ENCODE measurements at places on chromosomes 4 and X.
A peak's percentile ranks its signal among the peaks of the same experiment; 100 is the strongest.

DNA sequence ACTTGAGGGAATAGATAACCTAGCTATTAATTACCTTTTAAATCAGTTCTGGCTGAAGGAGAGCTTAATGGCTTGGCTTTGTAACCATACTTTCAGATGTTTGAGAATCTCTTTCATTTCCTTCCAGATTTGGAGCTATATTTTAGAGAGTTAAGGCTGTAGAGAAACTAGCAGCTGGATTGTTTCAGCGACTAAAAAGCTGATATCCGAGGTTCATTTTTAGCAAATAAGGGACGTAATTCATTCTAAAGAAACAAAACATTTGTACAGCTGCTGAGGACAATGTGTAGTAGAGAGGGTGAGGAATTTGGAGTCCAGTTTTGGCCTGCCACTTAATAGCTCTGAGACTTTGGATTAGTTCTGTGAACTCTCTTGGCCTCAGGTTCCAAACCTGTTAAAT, 12.2 kb downstream of the OSTC start:
- no peak for DNase-seq

GRCh38 chrX:119677654-119677981, 15.3 kb downstream of the SEPTIN6 start:
- no peak for DNase-seq

DNA sequence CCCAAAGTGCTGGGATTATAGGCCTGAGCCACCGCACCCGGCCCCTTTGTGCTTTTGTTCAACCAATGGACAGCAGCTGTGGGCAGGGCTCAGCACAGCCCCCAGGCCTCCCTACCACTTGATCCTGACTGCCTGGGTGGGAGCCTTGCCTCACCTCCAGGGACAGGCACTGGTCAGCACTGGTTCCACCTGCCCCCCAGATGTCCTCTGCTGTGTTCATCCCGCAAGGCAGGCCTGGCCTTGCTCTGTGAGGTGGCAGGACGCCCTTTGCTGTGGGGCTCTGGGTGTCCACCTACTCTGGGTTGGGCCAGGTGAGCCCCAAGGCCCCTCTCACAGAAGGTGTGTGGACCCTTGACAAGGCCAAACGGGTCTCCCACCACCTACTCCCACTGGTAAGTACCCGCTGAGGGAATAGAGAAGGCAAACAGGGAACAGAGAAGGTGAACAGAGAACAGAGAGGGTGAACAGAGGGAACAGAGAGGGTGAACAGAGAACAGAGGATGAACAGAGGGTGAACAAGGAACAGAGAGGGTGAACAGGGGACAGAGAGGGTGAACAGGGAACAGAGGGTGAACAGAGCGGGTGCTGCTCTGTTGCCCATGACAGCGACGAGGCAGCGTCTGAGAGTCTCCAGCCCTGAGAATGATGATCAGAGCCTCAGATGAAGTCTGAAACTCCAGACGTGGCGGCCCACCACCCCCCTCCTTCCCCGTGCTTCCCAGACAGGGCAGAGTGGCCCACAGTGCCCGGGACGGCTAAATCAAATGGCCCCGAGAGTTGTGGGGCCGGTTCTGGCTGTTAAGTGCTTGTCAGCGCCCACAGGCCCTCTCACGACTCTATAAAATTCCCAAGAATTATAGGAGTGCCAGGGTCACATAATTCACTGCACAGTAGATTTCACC, 55.0 kb upstream of the NKX1-1 start:
- DNase-seq = no peak

DNA sequence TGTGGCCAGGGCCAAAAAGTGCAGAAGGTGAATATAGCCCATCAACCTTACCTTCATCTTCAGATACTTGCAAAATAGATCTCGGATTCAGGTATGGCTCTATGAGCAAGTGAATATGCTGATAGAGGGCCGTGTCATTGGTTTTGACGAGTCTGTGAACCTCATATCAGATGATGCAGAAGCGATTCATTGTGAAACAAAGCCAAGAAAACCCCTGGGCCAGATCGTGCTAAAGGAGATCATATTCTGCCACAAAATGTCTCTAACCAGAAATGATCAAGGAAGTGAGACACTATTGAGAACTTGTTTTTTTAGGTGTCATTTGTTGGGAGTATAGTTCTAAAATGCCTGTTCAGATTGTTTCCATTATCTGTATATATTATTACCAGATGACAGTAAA, 48.3 kb downstream of the PDK3 start:
- no peak for DNase-seq

DNA sequence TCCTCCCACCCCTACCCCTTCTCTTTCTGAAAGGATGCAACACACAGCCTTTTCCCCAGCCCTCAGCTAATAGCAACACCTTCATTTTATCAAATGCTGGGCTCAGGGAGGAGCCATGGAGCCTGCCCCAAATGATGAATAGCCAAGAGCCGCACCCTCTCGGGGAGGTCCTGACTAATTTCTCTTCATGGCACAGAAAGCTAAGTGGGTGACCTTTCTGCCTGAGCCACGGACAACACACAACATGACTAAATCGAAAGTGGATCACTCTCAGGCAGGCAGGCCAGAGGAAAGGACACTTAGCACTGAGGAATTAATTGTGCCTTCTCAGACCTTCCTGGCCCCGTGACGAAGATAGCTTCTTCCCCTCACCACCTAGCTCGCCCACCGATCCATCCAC, 165.1 kb upstream of the RAI2 start:
- DNase-seq = no peak

- DNase-seq = no peak
Measured at GRCh38 chr4:169660929-169661328, 40.6 kb downstream of the CLCN3 start.

DNA sequence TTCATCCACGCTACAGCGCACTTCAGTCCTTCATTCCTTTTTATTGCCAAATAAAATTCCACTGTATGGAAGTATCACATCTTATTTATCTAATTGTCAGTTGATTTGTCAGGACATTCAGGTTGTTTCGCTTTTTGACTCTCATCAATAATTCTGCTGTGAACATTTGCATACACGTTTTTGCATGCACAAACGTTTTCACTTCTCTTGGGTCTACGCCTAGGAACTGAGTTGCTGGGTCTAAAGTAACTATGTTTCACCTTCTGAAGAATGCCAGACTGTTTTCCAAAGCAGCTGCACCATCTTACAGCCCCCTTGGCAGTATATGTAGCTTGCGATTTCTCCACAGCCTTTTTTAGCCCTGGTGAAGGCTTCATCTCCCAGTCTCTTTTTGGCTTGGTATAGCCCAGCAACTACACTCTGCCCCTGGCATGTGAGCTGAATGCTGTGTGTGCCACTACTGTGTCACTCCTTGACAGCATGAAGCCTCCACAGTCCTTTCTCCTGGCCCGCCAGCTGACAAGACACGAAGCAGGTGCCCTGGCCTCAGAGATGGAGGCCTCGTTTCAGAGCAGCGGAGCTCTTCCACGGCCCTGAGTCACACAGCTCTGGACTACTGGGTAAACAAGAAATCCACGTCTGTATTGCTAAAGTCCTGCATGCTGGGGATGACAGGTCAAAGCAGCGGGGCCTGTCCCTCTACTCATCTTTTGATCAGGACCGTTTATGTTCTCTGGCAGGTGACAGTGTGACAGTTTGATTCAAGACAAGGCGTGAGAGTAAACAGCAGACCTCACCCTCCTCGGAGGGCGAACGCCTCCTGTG, 75.5 kb downstream of the NSUN7 start:
- no peak for DNase-seq

DNA sequence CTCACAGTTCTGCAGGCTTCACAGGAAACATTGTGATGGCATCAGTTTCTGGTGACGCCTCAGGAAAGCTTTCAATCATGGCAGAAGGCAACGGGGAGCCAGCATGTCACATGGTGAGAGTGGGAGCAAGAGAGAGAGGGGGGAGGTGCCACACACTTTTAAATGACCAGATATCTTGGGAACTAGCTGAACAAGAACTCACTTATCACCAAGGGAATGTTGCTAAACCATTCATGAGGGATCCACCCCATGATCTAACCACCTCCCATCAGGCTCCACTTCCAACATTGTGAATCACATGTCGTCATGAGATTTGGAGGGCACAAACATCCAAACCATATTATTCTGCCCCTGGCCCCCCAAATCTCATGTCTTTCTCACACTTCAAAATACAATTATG, 43.3 kb upstream of the GPR173 start:
- no peak for DNase-seq

- DNase-seq = no peak
Measured at GRCh38 chr4:56772134-56772533, 49.4 kb downstream of the SPINK2 start.

DNA sequence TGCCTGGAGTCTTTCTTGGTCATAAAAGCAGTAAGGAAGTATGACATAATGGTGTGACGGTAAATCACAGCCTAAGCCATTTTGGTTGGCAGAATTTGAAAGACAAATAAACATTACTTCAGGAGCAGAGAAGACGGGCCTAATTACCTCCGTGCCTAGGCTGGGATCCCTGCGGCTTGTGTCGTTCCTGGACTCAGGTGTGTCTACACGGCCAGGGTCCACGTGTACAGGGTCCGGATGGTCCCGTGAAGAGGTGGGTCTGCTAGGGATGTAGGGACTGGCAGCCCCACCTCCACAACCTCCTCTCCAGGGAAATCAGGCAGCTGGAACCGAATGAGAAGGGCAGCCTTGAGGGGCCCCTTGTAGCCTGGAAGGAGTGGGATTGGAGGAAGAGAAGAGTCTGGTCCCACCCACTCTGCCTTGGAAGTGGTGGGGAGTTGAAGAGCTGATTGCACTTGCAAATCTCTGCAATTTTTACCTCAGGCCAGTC, 55.4 kb upstream of the PLAC1 start:
- no peak for DNase-seq

GRCh38 chr4:162684998-162685397, 481.7 kb downstream of the NAF1 start:
- DNase-seq = no peak

GRCh38 chr4:87078987-87079486, 141.4 kb downstream of the KLHL8 start:
- DNase-seq = no peak

DNA sequence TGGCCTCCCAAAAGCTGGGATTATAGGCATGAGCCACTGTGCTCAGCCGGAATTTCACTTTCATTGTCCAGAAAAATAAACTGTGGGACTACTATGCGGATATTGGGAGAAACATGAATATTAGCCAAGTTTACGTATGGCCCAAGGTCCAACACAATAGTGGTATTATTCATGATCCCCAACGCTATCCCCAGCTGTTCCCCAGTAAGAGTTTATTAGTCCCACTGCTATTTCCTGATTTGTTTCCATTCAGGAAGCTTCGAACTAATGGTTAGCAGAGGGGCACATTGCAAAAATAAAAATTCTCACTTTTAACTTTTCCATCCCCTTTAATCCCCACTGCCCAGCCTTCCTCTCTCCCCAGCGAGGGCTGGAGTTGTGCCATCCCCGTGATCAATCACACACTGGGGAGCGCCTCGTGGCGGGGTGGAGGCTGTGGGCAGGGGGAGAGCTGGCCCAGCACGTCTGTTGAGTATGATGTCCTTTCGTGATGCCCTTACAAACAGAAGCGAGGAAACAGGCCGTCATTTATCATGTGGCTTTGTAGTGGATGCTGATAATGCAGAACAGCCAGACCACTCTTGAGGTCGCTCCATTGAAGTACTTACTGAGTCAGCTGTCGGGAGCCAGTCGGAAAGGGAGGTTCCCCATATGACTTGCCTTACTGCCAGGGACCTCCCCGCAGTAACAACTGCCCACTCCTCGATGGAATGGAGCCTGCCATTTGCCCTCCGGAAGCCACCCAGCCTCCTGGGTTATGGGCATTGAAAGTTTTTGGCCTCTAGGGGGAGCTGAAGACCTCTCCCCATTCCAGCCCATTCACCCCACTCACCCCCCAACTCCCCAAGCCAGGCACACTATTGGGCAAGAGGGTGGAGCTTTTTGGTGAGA, 117.0 kb downstream of the KDR start:
- DNase-seq = no peak

DNA sequence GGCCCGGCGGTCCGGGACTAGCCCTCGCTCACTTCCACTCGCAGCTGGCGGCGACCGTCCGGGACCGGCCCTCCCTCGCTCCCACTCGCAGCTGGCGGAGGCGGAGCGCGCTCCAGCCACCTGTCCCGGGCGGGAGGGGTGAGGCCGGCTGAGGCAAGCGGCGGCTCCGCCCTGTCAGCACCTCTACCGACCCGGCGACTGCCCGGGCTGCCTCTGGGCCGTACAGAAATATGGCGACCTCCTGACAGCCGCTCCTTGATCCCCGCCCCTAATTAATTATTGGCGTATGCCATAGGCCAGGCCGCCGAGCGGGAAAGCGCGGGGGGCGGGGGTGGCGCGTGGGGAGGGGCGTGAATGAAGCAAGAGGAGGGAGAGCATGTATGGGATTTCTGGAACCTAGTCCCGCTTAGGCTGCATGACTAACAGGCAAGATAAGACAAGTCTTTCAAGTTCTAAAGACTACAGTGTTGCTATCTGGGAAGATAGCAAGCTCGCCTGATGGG, at the start of gene MORC4:
TSS of gene MORC4 (minus strand) at position 200 of the 503 bp plus-strand sequence. CDS start 243 bp downstream, outside the sequence.
- peak; percentile 37 for DNase-seq

Measured in neuronal stem cell (in vitro differentiated cells).